Activated CD8-positive, alpha-beta T cell treated with anti-CD3 and anti-CD28 coated beads for 36 hours (primary cell): ENCODE measurements at places on chromosomes 7 and 10. TPM values are rescaled to one million over a fixed set of nuclear protein-coding genes. Genes with fewer than 3 reads are reported as not detected.
A peak's percentile ranks its signal among the peaks of the same experiment; 100 is the strongest.

DNA sequence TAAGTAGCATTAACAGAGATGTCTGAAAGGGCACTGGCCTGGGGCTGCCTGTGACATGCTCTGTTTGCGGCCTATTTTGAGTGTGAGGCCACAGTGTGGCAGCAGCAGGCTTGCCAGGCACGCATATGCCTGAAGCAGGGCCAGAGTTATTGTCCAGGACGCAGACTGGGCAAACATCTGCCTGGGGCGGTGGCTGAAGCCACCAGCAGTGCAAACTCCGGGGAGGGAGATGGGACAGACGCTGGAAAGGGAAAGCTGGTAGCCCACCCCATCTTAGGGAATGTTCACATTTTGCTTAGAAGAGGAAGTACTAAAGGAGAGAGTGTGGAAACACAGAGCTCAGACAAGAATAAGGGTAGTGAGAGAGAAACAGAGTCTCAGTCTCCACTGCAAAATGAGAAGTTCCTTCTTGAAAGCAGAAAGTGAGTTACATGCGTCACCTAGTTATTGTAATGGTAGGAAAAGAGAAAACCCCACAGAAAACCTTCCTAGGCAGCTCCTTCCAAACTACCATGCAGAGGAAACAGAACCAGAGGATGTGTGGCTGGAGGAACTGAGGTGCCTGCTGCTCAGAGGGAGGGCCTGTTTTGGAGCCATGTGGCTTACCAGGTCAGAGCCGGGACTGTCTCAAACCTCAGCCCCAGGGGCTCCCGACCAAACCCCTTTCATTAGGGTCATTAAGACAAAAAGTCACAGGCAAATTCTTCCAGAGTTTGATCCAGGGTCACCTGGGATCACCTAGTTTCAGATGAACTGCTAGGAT, 14.5 kb downstream of the AKR1B1 start:
- H3K4me3 ChIP-seq: no peak overlapping the region
- DNase-seq: no peak
- H3K36me3 ChIP-seq: peaks cover 77% of the 10 kb centered on the region
- no peak overlapping the region for H3K27ac ChIP-seq

- DNase-seq: no peak
- no peak overlapping the region for H3K27ac ChIP-seq
- H3K36me3 ChIP-seq: no peaks in the 10 kb centered on the region
- H3K4me3 ChIP-seq: no peak overlapping the region
Measured at GRCh38 chr10:89471110-89471809, 56.9 kb downstream of the IFIT5 start.

GRCh38 chr10:5511885-5512280, 12.5 kb upstream of the CALML5 start:
- no peaks in the 10 kb centered on the region for H3K36me3 ChIP-seq
- DNase-seq: no peak
- no peak overlapping the region for H3K4me3 ChIP-seq
- peaks cover 12% of the 10 kb centered on the region for H3K4me1 ChIP-seq
- peaks cover 2% of the 10 kb centered on the region for H3K27me3 ChIP-seq

DNA sequence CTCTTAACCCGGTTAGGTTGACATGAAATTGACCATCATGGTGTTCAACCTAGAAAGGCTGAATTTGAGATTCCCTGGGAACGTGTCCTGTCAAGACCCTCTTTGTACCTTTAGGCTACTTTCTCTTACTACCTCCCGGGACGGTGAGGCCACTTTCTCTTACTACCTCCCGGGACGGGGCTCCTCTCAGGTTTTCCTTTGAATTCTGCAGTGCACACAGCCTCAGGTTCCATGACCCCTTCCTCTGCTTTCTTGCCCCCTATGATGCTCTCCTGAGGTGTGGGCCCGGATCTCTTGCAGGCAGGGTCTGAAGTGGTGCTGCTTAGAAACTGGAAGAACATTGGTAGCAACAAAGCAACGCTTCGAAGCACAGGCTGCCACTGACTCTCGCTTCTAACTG, 155.3 kb downstream of the CAMK1D start:
- no peak overlapping the region for H3K4me3 ChIP-seq

DNA sequence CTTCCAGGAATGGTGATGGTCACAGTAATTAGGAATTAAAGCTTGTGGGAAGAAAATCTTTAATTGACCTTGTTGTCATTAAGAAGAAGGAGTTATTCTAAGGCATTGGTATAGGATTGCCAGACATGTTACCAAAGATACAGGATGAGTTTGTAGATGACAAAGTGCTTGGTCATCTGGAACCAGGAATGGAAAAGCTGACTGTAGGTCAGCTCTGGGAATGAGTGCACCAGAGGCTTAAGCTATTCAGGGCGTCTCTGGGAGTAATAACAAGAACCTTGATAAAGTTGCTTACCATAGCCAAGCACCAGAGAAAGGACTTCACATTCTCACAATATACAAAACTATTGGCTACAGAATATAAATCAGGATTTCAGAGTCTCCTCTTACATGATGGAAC, 89.0 kb downstream of the PHTF2 start:
- H3K27me3 ChIP-seq: no peaks in the 10 kb centered on the region
- H3K36me3 ChIP-seq: peaks cover 7% of the 10 kb centered on the region
- peaks cover 9% of the 10 kb centered on the region for H3K4me1 ChIP-seq
- DNase-seq: no peak

DNA sequence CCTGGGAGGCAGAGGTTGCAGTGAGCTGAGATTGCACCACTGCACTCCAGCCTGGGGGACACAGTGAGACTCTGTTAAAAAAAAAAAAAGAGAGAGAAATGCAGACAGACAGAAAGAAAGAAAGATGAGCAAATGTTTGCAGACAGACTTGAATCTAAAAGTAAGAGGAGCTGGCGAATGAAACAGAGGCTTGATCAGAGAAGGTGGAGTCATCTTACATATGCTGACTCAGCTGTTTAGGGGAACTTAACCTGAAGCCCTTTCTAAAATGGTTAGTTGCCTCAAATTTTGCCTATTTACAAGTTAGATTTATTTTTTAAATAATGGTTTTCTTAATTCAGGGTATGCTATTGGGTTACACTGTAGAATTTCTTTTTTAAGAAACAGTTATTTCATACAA, 5.4 kb downstream of the FAM171A1 start:
- H3K4me3 ChIP-seq: no peak overlapping the region
- H3K27ac ChIP-seq: no peak overlapping the region
- H3K36me3 ChIP-seq: no peaks in the 10 kb centered on the region

DNA sequence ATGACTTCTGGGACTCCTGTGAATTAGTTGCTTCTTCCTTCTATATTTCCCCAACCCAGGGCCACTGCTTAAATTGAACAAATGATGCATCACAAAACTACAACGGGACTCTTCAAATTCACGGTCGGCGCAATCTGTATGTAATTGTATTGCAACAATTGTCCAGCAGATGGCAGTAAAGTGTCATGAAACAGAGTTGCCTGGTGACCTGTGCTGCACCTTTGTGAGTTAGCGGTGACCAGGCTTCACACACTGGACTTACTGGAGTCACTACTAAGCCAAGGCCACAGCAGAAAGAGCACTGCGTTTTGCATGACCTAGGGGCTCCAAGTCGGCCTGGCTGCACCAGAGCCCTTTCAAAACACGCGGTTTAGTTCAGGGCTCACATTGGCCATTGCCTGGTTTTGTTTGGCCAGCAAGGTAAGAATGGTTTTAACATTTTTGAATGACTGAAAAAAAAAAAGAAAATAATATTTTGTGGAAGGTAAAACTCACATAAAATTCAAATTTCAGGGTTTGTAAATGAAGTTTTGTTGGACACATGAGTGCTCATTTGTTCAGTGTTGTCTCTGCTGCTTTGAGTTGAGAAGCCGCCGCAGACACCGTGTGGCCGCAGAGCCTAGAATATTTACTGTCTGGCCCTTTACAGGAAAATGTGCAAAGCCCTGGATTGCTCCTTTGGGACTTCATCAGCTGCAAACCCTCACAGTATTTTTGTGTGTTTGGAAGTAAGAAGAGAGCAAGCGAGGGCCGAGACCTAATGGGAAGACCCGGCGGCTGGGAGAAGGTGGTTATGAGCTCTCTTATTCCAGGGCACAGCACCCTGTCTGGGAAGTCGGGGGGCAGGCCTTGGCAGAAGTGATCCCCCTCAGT, 23.2 kb upstream of the ZNF32 start:
- peaks cover 29% of the 10 kb centered on the region for H3K27me3 ChIP-seq
- no peak overlapping the region for H3K27ac ChIP-seq
- H3K36me3 ChIP-seq: no peaks in the 10 kb centered on the region
- peak; percentile 53 for DNase-seq
- peaks cover 3% of the 10 kb centered on the region for H3K4me1 ChIP-seq
- H3K4me3 ChIP-seq: no peak overlapping the region

DNA sequence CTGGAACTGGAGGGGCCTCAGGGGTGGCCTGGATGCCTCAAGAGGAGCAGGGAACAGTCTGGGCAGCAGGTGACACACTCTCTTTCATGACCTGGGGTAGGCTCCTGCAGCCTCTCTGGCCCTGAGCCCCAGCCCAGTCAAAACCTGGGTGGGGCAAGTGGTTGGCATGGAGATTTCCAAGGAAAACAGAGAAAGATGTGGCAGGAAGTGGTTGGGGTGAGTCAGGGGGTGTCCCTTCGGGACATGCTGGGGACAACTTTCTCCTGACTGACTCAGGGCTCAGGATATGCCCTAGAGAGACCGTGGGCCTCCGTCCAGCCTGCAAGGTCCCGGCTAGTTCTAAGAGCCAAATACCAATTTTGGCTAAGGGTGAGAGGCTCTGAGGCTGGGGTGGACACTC, 2.9 kb downstream of the AQP1 start:
- no peak for DNase-seq
- no peaks in the 10 kb centered on the region for H3K36me3 ChIP-seq
- H3K4me3 ChIP-seq: no peak overlapping the region
- no peaks in the 10 kb centered on the region for H3K27me3 ChIP-seq
- H3K27ac ChIP-seq: no peak overlapping the region
- H3K4me1 ChIP-seq: no peaks in the 10 kb centered on the region

DNA sequence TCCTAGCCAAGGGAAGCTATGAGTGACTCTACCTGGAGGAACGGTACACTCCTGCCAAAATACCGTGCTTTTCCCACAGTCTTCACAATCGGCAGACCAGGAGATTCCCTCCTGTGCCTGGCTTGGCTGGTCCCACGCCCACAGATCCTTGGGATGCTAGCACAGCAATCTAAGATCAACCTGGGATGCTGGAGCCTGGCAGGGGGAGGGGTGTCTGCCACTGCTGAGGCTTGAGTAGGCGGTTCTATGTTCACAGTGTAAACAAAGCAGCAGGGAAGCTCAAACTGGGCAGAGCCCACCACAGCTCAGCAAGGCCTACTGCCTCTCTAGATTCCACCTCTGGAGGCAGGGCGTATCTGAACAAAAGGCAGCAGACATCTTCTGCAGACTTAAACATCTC, 295.3 kb downstream of the ELMO1 start:
- H3K27ac ChIP-seq: no peak overlapping the region
- DNase-seq: no peak
- H3K4me1 ChIP-seq: peaks cover 17% of the 10 kb centered on the region
- H3K36me3 ChIP-seq: peaks cover 49% of the 10 kb centered on the region
- H3K27me3 ChIP-seq: no peaks in the 10 kb centered on the region

- DNase-seq: no peak
- no peaks in the 10 kb centered on the region for H3K27me3 ChIP-seq
- H3K27ac ChIP-seq: no peak overlapping the region
- H3K4me3 ChIP-seq: no peak overlapping the region
- peaks cover 4% of the 10 kb centered on the region for H3K36me3 ChIP-seq
Measured at GRCh38 chr7:75985518-75986146, 8.8 kb downstream of the TMEM120A start.

DNA sequence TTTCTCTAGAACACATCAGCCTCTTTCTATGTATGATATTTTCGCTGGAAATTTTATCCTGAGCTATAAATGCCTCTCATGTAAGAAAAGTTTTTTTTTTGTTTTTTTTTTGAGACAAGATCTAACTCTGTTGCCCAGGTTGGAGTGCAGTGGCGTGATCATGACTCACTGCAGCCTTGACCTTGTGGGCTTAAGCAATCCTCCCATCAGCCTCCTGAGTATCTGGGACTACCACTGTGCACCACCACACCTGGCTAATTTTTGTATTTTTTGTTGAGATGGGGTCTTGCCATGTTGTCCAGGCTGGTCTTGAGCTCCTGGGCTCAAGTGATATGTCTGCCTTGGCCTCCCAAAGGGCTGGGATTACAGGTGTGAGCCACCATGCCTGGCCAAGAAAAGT, 80.4 kb downstream of the ADK start:
- H3K4me1 ChIP-seq: peaks cover 23% of the 10 kb centered on the region
- H3K27me3 ChIP-seq: no peaks in the 10 kb centered on the region
- H3K27ac ChIP-seq: no peak overlapping the region
- peaks cover 6% of the 10 kb centered on the region for H3K36me3 ChIP-seq

DNA sequence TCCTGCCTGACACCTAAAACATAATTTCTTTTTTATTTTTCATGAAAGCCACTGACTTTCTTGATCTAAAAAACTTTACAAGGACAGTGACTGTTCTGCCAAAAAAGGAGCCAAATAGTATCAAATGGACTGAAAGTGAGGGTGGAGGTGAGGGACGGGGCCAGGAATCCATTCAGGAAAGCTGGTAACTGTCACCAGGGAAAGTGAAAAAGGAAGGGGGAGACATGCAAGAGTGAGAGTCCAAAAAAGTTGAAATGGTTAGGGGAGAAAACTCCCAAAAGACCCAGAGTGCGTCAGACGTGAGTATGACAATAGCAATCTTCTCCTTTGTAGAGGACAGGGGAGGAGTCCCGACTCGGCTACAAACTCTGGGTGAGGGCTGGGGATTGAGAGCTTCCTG, 2.9 kb upstream of the PRAP1 start:
- H3K4me1 ChIP-seq: peaks cover 6% of the 10 kb centered on the region
- H3K4me3 ChIP-seq: no peak overlapping the region
- H3K36me3 ChIP-seq: no peaks in the 10 kb centered on the region

- peaks cover 7% of the 10 kb centered on the region for H3K27me3 ChIP-seq
- no peak overlapping the region for H3K27ac ChIP-seq
- no peaks in the 10 kb centered on the region for H3K4me1 ChIP-seq
- no peaks in the 10 kb centered on the region for H3K36me3 ChIP-seq
- DNase-seq: no peak
- no peak overlapping the region for H3K4me3 ChIP-seq
Measured at GRCh38 chr10:62402508-62402907, 28.3 kb downstream of the ZNF365 start.

DNA sequence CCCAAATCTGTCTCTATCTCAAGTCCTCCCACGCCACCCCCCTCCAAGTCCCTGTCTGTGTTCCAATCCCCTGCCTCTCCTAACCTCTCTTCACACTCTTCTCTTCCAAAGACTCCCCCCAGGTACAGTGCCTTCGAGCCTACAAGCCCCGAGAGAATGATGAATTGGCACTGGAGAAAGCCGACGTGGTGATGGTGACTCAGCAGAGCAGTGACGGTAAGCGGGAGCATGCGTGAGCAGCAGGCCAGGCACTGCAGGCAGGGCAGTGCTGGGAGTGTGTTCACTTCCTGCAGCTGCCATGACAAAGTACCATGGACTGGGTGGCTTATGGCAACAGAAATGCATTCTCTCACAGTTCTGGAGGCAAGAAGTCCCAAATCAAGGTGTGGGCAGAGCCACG, 23.4 kb downstream of the ARHGEF5 start:
- no peaks in the 10 kb centered on the region for H3K4me1 ChIP-seq
- DNase-seq: no peak

GRCh38 chr10:80659289-80659688, 121.6 kb downstream of the SH2D4B start:
- H3K4me3 ChIP-seq: no peak overlapping the region
- H3K27me3 ChIP-seq: peaks cover 17% of the 10 kb centered on the region
- H3K4me1 ChIP-seq: peaks cover 3% of the 10 kb centered on the region
- H3K36me3 ChIP-seq: no peaks in the 10 kb centered on the region
- no peak overlapping the region for H3K27ac ChIP-seq

RP9 gene
- 15.4 TPM for total RNA-seq

SUN1 gene
- 71.6 TPM for total RNA-seq
